A549 (cell line): ENCODE measurements at places on chromosomes 1 and 21.

DNA sequence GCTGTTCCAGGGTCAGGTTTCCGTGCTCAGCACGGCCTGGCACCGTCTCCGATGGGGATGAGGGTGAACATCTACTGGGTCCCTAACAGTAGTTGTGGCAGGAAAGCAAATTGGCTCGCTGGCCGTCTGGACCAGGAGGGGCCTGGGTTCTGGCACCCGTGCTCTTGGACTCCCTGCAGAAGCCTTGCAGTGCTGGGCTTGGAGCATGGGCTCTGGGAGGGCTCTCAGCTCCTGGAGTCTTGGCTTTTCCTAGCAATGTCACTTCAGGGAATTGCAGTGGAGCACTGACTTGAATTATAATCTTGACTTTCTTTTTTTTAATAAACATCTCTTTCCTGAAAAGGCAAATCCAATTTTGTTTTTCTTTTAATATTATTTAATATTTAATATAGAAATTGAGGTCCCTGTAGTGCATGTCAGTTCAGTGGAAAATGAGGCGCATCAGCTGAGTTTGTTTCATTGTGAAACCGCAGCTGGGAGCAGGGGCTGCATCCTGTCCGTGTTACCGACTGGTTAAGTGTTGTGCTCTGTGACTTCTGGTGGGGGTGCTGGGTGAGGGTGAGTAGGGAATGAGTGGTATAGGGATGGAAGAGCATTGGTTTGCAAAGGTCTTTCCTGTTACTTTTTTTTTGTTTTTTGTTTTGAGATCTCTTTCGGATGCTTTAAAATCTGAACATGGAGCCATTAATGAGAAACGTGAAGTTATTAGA, 64.1 kb downstream of the PEX14 start:
- DNase-seq = no peak

DNA sequence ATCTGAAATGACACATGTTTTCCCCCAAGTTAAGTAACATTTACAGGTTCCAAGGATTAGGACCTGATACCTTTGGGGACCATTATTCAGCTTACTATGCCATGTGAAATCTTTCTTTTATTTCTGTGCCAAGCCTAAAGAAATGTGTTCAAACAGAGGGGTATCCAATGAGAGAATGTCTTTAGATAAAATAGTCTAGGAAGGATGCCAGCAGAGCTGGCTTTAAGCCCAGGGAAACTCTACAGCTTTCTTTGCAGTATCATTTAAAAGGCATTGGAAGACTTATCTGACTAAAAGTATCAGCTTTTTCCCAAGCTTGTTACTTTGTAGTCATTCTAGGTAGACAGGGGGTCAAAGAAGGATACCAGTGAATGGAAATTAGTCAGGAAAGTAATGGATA, 860.4 kb downstream of the PLA2G4A start:
- no peak for DNase-seq

- no peak for DNase-seq
Observed at GRCh38 chr1:236837897-236838296, 42.8 kb downstream of the MTR start.

DNA sequence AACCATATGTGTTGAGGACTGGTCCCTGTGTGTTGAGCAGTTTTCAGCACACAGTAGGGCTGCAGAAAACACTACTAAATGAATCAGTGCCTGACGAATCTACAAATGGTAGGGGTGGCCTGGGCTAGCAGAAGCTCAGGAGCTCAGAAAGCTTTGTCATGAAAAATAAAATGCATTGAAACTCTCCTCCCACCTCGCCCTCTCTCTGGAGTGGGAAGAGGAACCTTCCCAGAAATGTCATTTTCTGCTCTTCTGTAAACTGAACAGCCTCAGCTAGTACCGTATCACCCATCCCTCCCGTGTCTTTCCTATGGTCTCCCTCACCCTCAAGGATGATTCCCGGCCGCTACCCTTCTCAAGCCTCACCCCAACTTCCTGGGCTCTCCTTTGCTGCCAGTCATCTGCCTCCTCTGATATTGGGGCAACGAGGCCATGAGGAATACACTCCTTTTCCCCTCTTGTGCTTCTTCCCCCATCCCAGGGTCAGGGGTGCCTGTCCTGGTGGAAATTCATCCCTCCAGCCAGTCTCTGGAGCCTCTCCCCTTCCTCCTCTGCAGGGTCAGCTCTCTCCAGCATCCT, 734.5 kb downstream of the PTPRU start:
- no peak for DNase-seq

DNA sequence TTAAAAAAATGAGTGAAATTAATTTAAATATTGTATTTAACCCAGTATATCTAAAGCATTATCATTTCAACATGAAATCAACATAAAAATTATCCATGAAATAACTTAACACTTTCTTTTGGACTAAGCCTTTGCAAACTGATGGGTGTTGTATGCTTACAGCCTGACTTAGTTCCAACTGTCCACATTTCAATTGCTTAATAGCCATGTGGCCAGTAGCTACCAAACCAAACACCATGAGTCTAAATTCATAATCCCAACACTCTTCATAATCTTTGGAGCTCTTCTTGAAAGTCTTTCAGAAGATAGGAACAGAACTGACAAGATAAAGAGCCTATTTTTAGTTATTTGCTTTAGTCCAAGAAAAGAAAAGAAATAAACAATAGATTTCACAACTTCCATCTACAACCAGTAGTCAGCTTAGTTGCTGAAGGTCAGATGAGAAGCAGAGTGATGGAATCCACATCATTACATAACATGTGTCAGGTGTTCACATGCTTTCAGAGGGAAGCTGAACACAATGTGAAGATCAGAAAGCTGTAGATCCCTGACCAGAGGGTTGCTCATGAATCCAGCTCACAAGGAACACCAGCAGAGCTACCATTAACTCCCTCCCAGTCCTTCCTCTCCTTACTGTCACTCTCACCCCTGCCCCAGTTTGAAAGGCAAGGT, 144.0 kb upstream of the ZNF648 start:
- no peak for DNase-seq
